Stimulated activated CD4-positive, alpha-beta T cell treated with anti-CD3 and anti-CD28 coated beads, Interleukin-12 subunit alpha, Interleukin-12 subunit beta, amount 100 ng/mL, for 24 hours (primary cell): ENCODE measurements at places on chromosomes 11 and 22.

DNA sequence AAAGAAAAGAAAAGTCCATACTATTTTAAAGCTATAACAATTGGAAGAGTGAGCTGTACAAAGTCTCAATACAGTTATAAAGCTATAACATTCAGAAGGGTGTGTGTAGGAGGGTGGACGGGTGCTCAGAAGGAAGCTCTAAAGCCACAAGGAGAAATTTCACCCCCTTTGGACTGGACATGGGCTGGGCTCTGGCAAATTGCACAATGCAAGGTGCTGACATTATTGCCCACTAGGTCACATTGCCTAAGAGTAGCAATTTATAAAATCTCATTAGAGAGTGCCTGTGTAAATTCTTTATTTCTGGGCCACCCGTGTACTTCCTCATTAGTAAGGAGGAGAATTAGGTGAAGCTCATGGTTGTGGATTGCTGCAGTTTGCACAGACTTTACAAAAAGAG, 5.7 kb upstream of the APOBEC3A start:
- DNase-seq: no peak

DNA sequence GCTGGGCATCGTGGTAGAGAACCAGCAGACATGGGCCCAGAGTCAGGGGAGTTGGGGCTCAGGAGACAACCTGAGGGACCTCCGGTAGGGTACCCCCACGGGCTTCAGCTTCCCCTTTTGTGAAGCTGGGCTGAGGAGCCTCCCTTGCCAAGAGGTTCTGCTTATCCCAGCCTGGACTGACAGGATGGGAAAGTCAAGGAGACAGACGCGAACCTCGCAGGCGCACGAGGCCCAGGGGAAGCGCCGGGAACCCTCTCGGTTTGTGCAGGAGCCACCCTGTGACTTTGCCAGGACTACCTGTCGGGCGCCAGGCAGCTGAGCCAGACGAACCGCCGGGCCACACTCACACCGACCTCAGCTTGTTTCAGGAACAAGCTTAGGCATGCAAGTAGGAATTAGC, 566.1 kb downstream of the BRD1 start:
- DNase-seq: no peak

GRCh38 chr11:112057170-112057569, 16.6 kb downstream of the PIH1D2 start:
- DNase-seq: no peak

DNA sequence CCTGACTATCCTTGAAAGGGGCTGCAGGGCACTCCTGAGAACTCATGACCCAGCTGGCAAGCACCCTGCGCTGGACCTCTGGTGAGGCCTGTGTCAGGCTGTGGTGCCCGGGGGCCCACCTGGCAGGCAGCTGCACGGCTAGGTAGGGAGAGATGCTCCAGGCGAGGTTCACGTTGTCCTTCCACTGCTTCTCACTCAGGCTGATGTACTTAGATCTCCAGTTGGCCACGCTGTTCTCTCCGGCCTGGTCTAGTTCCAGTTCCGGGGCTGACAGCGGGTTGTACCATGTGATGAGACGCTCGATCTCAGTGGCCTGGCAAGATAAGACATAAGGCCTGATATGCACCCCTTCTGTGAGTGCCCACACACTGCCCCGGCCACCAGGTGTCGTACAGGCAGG, 44.7 kb upstream of the SERPIND1 start:
- DNase-seq: no peak

- DNase-seq: no peak
These were observed 10.3 kb downstream of the LTO1 start for GRCh38 chr11:69664901-69665300.
